ENCODE measurements at places on chromosomes 7 and 10.

- no peaks in the 10 kb centered on the region for H3K4me1 ChIP-seq
- no peaks in the 10 kb centered on the region for H3K36me3 ChIP-seq
- H3K27me3 ChIP-seq = no peaks in the 10 kb centered on the region
- H3K27ac ChIP-seq = no peak overlapping the region
- no peak overlapping the region for H3K4me3 ChIP-seq
These were observed 125.3 kb upstream of the AMPH start for GRCh38 chr7:38756521-38756920.

- DNase-seq = no peak
- no peaks in the 10 kb centered on the region for H3K36me3 ChIP-seq
- no peaks in the 10 kb centered on the region for H3K27me3 ChIP-seq
- H3K4me1 ChIP-seq = peaks cover under 1% of the 10 kb centered on the region
These were observed 293.2 kb downstream of the FGFR2 start for GRCh38 chr10:121305066-121305465.

DNA sequence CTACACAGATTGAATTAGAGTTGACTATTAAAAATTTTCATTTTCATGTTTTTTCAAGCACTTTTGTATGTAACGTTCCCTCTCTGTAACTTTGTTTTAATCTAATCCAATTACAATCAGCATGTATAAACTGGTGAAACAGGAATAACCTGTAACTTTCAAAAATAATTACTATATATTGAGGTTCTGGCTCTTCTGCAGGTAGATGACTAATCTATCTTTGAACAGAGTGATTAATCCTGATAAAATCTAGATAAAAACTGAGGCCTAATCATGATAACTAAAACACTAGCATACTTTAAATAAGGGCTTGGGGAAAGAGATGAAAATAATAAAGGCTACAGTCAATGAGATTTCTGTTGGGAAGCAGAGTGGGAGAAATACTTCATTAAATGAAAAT, 101.6 kb upstream of the KCND2 start:
- DNase-seq = no peak
- no peak overlapping the region for H3K27ac ChIP-seq
- no peaks in the 10 kb centered on the region for H3K27me3 ChIP-seq
- no peaks in the 10 kb centered on the region for H3K4me1 ChIP-seq
- H3K4me3 ChIP-seq = no peak overlapping the region

- peaks cover 3% of the 10 kb centered on the region for H3K36me3 ChIP-seq
- no peak for DNase-seq
- no peak overlapping the region for H3K4me3 ChIP-seq
- H3K27me3 ChIP-seq = no peaks in the 10 kb centered on the region
- H3K4me1 ChIP-seq = peaks cover 79% of the 10 kb centered on the region
These were observed 30.9 kb downstream of the SMURF1 start for GRCh38 chr7:99112979-99113378.

GRCh38 chr7:108001764-108002725, 916 bp downstream of the LAMB1 start:
- H3K4me3 ChIP-seq = no peak overlapping the region
- no peaks in the 10 kb centered on the region for H3K27me3 ChIP-seq
- no peaks in the 10 kb centered on the region for H3K36me3 ChIP-seq
- no peak overlapping the region for H3K27ac ChIP-seq
- H3K4me1 ChIP-seq = no peaks in the 10 kb centered on the region

GRCh38 chr7:157204134-157204533, 65.4 kb downstream of the UBE3C start:
- DNase-seq = no peak
- H3K27ac ChIP-seq = no peak overlapping the region
- H3K4me3 ChIP-seq = no peak overlapping the region
- no peaks in the 10 kb centered on the region for H3K27me3 ChIP-seq
- peaks cover 41% of the 10 kb centered on the region for H3K36me3 ChIP-seq
- no peaks in the 10 kb centered on the region for H3K4me1 ChIP-seq

- DNase-seq = no peak
- no peaks in the 10 kb centered on the region for H3K36me3 ChIP-seq
- no peak overlapping the region for H3K4me3 ChIP-seq
- peaks cover 25% of the 10 kb centered on the region for H3K4me1 ChIP-seq
- no peaks in the 10 kb centered on the region for H3K27me3 ChIP-seq
These were observed 8.2 kb upstream of the SUN1 start for GRCh38 chr7:824081-824480.

DNA sequence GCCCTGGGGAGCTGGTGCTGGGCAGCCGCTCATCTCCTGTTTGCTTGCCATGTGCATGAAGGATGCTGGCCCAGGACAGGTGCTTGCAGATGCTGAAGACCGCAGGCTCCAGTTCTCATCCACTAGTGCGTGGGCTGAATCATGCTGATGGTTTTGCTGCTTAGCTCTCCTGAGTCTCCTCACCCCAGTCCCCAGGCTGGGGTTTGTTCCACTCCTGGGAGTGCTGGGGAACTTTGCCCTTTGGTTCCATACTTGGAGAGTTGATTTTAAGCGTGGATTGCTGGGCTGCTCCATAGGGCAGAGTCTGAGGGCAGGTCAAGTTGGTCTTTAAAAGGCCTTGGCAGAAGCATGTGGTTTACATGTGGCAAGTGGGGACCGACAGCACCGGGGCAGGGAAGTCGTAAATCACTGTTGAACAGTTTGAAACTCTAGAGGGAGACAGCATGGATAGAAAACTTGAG, 9.1 kb downstream of the DYNC2I1 start:
- H3K4me3 ChIP-seq = no peak overlapping the region
- peak overlapping the region; percentile 93 for H3K27ac ChIP-seq
- H3K4me1 ChIP-seq = peaks cover 69% of the 10 kb centered on the region
- H3K27me3 ChIP-seq = no peaks in the 10 kb centered on the region
- DNase-seq = peak; percentile 69
- H3K36me3 ChIP-seq = peaks cover 3% of the 10 kb centered on the region

DNA sequence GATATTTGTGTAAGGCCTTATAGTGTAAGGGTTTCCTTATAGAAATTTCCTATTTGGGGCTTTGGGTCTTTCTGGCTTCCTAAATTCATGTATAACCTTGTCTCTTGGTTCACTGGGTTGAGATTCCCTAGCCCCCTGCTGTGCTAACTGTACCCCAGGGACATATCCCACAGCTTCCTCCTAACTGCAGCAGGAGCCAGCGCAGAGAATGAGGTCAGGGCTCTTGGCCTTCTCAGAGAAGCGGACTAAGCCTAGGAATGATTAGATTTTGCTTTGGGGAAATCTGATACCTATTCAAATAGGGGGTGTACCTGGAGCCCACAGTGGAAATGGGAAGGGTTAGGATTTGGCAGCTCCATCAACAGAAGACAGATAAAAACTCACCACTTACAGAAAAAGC, 138.1 kb upstream of the EFCAB10 start:
- no peak overlapping the region for H3K27ac ChIP-seq
- no peak overlapping the region for H3K4me3 ChIP-seq
- no peaks in the 10 kb centered on the region for H3K4me1 ChIP-seq
- no peak for DNase-seq
- no peaks in the 10 kb centered on the region for H3K36me3 ChIP-seq

DNA sequence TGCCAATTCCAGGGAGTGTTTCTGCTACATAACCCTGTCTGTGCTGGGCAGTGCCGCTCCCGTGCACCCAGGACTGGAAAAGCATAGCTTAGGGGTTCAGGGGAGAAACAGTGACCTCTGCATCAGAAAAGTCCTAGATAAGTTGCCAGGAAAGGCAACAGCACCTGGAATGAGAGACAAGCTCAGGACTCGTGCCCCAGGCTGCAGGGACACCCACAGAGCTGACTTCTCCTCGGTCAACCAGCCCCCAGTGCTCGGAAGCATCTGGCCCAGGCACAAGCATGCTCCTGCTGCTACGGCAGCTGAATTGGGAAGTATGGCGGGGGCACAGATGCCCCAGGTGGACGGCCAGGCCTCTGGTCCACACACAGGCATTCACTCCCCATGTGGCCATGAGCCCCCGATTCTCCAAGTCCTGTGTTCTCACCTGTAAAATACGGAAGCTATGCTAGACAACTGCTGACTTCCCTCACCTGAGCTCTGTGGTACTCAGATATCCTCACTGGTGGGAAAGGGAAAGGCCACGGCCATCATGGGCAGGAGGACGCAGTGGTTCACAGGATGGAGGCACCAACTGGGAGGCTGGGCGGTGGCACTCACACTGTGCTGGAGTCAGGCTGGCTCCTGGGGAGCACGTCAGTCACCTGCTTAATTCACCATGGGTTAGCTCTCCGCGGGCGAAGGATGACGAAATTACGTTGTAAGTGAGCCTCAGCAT, 220.5 kb downstream of the PTPRN2 start:
- no peaks in the 10 kb centered on the region for H3K27me3 ChIP-seq
- H3K4me1 ChIP-seq = no peaks in the 10 kb centered on the region
- no peak overlapping the region for H3K4me3 ChIP-seq
- no peaks in the 10 kb centered on the region for H3K36me3 ChIP-seq
- H3K27ac ChIP-seq = no peak overlapping the region

DNA sequence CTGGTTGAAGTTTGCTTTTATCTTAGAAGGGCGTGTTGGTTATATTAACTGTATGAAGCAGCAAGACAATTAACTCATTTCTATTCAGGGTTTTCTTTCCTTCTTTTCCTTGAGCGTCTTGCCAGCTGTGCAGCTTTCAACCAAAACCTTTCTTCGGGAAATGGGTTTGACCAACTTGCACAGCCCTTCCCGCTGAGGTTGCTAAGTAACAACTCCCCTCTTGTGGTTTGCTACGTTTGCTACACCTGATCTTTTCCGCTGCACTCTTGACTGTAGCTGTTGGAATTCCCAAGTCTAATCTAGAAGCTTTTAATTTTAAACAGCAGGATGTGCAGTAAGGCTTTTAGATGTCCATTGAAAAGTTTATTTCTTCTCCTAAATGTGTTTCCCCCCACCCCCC, 116.9 kb downstream of the CDCA7L start:
- no peak for DNase-seq
- H3K4me3 ChIP-seq = no peak overlapping the region
- H3K27ac ChIP-seq = no peak overlapping the region

DNA sequence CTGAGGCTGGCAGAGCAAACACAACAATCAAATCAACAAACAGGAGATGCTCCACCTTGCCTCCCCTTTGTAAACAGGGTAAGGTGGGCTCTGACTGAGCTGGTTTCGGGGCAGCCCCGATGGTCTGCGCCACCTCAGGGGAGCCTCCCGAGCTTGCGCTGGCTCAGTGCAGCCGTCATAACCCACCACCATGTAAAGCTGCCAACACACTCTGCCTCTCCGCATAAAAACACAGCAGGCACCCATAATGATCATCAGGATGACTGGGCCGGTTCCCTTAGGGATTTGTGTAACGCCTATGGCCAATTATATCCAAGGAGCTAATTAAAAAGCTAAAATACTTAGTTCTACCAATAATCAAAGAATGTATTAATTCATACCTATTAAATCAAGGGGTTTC, 124.5 kb downstream of the PRPF18 start:
- H3K27ac ChIP-seq = no peak overlapping the region
- no peaks in the 10 kb centered on the region for H3K27me3 ChIP-seq
- H3K4me3 ChIP-seq = no peak overlapping the region

GRCh38 chr10:63137306-63137705, 4.2 kb downstream of the NRBF2 start:
- DNase-seq = no peak
- H3K4me3 ChIP-seq = no peak overlapping the region
- no peaks in the 10 kb centered on the region for H3K36me3 ChIP-seq
- peaks cover 20% of the 10 kb centered on the region for H3K4me1 ChIP-seq
- H3K27me3 ChIP-seq = no peaks in the 10 kb centered on the region

DNA sequence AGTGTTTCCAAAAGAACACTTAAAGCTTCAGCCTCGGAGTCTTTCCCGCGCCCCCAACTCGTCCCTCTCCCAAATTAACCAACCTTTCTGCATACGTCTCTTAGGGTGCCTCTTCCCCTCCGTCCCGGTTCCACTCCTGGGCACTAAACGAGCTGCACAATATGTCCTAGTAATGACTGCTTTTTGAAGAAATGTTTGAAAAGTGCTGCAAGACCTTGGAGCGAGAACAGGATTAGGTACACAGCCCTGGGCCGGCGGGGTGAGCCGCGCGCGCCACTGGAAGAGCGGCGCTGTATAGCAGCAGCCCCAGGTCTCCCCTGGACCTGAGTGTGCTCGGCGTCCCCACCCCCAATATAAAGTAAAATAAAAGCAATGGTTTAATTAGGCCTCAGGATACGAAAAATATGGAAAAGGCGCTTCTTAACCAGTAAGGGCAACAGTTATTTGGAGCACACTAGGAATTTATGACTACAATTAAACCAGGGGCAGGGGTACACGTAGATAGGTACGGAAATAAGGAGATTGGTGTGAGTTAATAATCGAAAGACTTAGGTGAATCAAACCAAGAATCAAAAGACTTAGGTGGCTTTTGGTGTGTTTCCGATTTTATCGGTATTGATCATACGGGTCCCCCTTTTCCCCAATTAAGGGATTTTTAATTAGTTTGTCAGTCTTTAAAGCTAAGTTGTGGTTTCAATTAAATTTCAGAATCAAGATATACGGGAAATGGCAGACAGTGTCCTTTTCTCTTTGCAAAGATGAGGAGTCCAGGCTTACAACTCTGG, 1.9 kb downstream of the TET1 start:
- no peaks in the 10 kb centered on the region for H3K27me3 ChIP-seq
- H3K36me3 ChIP-seq = no peaks in the 10 kb centered on the region
- H3K4me1 ChIP-seq = peaks cover 9% of the 10 kb centered on the region
- H3K4me3 ChIP-seq = no peak overlapping the region
- DNase-seq = no peak

- H3K4me1 ChIP-seq = no peaks in the 10 kb centered on the region
- no peak overlapping the region for H3K4me3 ChIP-seq
- no peak for DNase-seq
- no peak overlapping the region for H3K27ac ChIP-seq
- no peaks in the 10 kb centered on the region for H3K27me3 ChIP-seq
- H3K36me3 ChIP-seq = no peaks in the 10 kb centered on the region
These were observed 105.8 kb downstream of the HIPK2 start for GRCh38 chr7:139671967-139672366.

- H3K27ac ChIP-seq = no peak overlapping the region
- no peaks in the 10 kb centered on the region for H3K27me3 ChIP-seq
- no peaks in the 10 kb centered on the region for H3K36me3 ChIP-seq
These were observed 297.8 kb downstream of the SDK1 start for GRCh38 chr7:3598854-3599253.

DNA sequence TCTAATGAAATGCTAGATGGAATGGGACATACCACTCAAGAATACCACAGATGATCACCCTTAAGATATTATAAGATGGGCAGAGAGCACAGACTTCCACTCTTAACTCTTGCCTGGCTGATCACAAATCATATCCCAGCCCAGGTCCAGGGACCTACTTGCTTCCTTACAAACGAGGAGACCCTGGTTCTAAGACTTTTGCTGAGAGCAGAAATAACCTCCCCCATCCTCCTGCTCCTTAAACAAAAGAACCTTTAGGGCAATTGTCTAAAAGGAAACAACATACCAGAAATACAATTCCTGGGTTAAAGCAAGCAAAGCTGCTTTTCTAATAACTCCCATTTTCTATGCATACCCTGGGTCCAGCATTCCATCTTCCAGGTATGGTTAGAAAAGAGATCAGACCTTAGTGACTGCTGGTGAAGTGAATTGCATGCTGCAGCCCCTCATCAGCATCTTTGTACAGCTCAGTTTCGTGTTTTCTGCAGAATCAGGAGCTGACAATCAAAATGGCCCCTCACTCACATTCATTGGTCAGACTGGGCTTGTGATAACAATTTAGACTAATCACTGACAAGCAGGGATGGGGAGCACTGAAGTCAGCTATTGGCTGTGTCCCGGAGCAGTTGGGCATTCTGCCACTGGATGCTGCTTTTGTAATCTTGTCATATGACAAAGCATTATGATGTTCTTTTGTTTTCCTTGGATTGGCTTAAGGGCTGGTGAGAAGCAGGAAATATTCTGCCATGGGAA, 14.6 kb downstream of the IFIT3 start:
- no peak overlapping the region for H3K27ac ChIP-seq
- H3K4me3 ChIP-seq = no peak overlapping the region
- H3K36me3 ChIP-seq = no peaks in the 10 kb centered on the region
- DNase-seq = no peak
- H3K27me3 ChIP-seq = no peaks in the 10 kb centered on the region

- H3K36me3 ChIP-seq = no peaks in the 10 kb centered on the region
- H3K27me3 ChIP-seq = no peaks in the 10 kb centered on the region
- no peak overlapping the region for H3K4me3 ChIP-seq
- peaks cover 21% of the 10 kb centered on the region for H3K4me1 ChIP-seq
These were observed 37.5 kb downstream of the HK1 start for GRCh38 chr10:69315610-69316312.

Measured in Karpas-422 (cell line).